Lower leg skin (tissue), 4 donors: ENCODE measurements at places on chromosomes 12 and 14. TPM values are rescaled to one million over a fixed set of nuclear protein-coding genes. Genes with fewer than 3 reads are reported as not detected.

DNA sequence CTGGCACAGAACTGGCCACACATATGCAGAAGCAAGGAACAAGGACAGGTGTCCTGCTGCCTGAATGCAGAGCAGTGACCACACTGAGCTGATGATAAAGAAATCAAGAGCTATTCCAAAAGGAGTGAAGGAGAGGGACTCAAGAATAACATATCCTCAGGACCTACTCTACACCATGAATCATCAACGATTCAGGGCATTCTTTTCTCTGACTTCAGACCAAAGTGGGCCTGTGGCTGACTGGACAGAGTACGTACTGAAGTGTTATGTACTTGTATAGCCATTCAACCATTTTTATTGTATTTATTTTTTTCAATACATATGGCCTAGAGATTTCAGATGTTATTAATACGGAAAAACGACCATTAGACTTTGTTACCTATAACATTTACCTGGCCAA lies 177.5 kb upstream of the TMTC1 start:
- DNase-seq, result no peak

- DNase-seq, result no peak
Observed at GRCh38 chr14:97299661-97300060, 502.5 kb downstream of the VRK1 start.

DNA sequence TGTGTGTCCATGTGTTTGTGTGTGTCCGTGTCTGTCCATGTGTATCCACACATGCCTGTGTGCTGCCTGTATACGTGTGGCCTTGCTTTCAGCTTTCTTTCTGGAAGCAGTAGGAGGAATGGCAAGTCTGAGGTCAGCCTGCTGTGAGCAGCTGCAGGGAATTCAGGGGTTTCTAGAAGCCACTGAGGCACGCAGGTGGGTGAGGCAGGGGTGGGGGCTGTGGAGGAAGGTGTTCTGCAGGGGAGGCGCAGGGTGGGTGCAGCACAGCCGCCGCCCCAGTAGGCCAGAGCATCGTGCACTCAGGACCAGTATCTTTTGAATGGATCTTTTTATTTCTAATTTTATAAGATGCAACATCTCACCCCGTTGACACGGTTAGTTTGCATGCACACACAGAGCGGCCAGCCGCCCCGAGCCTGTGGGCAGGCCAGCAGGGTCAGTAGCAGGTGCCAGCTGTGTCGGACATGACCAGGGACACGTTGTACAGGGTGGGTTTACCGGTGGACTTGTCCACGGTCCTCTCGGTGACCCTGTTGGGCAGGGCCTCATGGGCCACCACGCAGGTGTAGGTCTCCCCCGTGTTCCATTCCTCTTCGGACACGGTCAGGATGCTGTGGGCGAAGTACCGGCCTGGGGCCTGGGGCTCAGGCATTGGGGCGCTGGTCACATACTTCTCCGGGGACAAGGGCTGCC lies 327.7 kb downstream of the TMEM121 start:
- DNase-seq, result no peak

DNA sequence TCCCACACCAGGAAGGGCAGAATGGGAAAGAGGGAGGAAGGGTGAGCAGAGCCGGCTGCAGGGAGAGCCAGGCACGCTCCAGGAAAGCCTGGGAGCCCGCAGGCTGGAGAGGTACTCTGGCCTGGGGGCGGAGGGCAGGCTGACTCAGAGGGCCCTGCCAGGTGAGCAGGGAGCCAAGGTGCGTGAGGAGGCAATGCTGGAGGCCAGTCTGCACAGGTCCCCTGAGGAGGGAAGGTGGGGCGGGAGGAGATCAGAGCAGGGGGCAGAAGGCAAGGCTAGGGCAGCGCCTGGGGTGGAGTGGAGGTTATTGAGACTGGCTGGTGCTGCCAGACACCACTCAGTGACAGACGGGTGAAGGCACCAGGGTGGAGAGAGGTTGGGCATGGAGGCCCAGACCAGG lies 385.0 kb downstream of the BCL11B start:
- no peak for DNase-seq

DNA sequence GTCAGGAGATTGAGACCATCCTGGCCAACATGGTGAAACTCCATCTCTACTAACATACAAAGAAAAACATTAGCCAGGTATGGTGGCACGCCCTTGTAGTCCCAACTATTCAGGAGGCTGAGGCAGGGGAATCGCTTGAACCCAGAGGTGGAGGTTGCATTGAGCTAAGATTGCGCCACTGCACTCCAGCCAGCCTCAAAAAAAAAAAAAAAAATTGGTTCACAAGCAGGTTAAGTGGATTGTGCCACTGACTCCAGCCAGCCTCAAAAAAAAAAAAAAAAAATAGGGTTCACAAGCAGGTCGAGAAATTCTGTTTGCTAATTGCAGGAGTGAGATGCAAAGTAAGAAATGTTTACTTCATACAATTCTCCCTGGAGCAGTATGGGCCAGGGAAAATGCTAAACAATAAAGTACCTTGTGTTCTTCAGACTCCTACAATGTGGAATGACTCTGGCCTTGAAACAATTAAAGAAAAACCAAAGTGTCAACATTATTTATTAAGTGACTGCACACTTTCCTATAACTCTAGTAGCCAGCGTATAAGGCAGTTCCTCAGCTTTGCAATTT lies 6.1 kb downstream of the EDDM3B start:
- no peak for DNase-seq

- DNase-seq, result no peak
Observed at GRCh38 chr14:93538413-93538812, 107.7 kb downstream of the UNC79 start.

- DNase-seq, result peak; percentile 90
Observed at GRCh38 chr14:92549859-92550230, 36.3 kb downstream of the RIN3 start.

NINJ2 gene
- 9.9 TPM for total RNA-seq

MAP3K9 gene
- 23.9 TPM for total RNA-seq

DENR gene
- total RNA-seq, result 22.1 TPM
